ENCODE measurements at places on chromosomes 12 and 14.

GRCh38 chr12:52745554-52745953 is 31.6 kb downstream of the KRT76 start:
- no peak for DNase-seq

DNA sequence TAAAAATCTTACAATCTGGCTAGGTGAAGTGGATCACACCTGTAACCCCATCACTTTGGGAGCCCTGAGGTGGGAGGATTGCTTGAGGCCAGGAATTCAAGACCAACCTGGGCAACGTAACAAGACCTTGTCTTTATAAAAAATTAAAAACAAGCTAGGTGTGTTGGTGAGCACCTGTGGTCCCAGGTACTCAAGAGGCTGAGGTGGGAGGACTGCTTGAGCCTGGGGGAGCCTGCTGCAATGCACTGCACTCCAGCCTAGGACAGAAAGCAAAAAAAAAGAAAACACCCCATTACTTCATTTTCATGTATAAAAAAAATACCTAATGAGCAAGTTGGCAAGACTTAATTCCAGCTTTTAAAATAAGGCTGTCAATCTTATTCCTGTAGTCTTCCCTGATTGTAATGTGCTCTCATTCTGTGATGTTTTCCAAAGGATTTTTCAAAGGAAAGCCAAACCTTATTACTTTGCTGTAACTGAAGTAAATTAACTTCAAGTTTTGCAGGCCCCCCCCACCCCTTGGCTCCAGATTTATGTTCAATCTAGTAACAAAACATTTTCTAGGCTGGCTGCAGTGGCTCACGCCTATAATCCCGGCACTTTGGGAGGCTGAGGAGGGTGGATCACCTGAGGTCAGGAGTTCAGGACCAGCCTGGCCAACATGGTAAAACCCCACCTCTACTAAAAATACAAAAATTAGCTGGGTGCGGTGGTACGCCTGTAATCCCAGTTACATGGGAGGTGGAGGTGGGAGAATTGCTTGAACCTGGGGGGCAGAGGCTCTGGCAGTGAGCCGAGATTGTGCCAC is 3.3 kb upstream of the ZCCHC8 start:
- DNase-seq: no peak

DNA sequence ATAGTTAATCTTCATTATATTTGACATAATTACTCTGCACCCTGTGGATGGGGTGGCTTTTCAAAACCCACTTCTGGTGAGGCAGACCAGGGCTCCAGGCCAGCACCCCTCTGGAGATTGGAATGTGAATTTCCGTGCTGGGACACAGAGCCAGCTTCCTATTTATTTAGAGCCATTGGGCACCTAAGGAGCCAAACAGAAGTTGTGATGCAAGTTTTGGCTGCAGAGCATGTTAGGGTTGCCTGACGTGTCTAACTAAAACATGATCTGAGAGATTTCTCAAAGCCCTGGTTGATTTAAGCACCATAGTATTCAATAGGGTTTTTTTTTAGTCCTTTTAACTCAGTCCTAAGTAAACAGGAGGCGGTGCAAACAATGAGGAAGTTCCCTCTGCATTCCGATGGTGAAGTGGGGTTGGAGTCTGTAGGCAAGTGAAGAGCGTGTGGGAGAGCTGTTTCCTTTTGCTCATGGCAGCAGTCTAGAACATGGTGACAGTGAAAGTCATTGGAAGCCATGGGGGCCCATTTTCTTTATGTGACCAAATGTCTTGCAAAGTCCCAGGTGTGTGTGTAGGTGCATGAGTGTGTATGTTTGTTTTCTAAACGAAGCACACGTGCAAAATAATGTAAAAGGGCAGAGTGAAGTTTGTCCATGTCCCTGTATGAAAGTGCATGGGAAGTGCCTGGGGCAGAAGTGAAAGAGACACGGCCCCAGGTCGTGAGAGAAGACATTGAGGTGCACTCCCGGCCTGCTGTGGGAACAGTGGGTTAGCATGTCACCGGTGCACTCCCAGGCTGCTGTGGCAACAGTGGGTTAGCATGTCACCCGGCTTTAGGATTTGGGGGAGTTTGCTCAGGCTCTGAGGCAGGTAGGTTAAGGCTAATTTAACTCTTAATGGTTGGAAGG is 117.7 kb downstream of the PRKCH start:
- DNase-seq: no peak

GRCh38 chr12:761256-761655 is 8.9 kb downstream of the WNK1 start:
- no peak for DNase-seq

DNA sequence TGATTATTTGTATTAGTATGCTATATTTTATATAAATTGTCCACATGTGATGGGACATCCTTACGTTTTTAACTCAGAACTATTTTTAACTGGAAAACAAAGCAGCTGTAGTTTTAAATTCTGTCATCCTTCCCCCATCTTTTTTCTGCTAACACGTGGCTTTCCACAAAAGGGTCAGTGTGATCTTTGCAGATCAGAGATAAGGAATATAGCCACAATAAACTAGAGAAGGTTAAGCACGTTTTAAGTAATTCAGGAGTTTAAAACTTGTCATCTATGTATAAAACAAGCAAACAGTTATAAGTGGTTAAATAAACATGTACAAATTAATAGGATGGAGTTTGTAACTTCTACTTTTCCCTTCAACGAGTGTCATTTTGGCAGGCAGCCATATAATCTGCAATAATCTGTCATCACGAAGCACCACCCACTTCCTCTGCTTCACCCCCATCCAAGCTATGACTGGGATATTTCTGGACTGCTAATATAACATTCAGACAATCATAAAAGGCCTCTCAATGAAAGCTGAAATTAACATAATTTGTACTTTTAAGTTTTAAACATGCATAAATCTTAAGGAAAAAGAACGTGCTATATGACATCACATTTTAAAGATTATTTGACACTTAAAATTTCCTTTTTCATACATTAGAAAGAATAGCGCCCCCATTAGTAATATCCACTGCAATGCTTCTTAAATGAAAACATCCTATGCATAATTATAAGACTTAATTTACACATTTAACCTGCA is 15.3 kb downstream of the TAOK3 start:
- DNase-seq: no peak

DNA sequence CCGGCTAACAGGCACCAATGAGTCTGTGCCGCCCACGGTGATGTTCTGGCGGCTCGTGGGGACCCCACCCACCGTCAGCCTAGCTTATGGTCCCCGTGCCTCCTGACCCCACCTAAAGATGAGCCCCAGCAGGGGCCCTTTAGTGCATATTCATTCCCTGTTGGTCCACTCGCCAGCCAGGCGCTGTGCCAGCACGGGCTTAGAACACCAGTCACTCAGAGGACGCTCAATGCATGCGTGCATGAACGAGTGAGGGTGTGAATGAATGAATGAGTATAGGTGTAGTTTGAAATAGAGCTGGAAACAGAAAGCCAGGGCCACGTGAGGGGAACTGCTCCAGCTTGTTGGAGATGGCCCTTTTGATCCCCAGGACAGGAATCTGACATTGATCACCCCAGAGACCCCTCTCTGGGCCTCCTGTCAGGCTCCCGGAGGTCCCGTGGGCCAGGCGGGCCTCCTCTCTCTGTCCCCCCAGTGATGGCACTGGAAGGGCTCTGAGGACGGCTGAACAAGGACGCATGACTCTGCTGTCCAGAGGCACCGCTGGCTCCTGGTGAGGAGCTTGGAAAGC is 193.9 kb upstream of the C14orf180 start:
- no peak for DNase-seq

- no peak for DNase-seq
Measured at GRCh38 chr14:26377150-26377549, 220.7 kb downstream of the NOVA1 start.

- no peak for DNase-seq
Measured at GRCh38 chr12:89073027-89073398, 279.3 kb downstream of the DUSP6 start.

DNA sequence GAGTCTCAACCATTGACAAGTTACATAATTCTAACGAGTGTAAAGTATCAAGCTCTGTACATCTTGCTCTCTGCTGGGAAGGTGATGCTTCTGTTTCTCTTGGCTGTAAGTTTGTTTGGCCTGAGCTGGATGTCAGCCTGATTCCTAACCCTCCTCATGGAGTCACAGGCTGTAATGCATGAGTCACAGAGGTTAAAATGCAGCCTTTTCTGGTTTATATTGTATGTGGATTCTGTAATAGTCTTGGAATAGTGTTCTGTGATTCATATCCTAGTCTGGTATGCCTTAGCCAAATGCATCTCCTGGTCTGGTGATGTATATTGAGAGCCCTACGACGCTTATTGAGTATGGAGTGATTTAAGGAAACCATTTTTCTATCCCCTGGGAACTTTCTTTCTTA is 104.5 kb upstream of the FRMD6 start:
- DNase-seq: no peak

- DNase-seq: no peak
Measured at GRCh38 chr14:38248321-38249028, 7.4 kb downstream of the CLEC14A start.

- DNase-seq: peak; percentile 22
Measured at GRCh38 chr12:110670161-110670701, 18.7 kb downstream of the HVCN1 start.

GRCh38 chr12:3342051-3342450 is 149.0 kb upstream of the PRMT8 start:
- DNase-seq: no peak

DNA sequence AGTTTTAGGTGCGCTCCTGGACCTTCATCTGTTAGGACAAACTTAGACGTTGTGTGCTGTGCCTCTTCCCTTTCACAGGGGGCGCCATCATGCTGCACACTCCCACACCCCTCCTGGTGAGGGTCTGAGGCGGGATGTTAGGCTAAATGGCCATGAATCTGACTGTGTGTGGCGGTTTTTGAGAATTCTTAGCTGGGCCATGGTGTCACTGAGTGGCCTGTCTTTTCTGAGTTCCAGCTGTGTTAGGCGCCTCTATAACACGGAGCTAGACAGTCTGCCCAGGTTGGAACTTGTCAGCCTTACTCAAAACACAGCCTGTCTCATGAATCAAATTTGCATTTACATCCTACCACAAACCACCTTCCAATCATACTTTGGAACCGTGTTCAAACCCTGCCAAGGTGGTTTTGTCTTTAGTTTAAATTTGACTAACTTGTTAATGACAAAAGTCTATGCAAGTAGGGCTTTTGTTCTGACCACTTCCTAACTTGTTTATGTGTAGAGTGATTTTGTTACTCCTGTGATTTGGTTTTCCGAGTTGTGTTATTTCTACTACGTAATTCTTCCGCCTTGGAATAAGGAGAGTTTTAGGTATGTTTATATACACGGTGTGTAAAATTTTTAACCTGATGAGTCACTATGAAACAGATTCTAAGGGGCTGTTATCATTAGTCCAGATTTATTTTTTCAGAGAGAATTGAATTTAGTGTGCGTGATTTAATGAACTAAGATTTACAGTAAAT is 19.6 kb downstream of the ACVR1B start:
- DNase-seq: no peak

DNA sequence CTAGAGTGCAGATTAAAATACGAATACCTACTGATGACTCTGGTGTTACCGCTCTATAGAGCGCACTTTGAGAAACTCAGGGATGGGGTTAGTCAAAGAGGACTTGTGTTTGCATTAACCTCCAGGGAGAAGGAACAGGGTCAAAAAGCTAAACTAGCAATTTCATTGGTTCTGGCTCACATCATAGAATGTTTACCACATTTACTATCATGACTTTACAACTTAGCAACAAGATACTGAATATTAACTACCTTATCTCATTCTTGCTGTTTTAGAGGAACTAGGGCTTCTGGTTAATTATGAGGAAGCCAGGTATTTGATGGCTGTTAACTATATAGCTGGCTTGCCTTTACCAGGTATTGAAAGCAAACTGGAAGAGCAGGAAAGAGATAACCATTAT is 12.8 kb downstream of the LGALS3 start:
- no peak for DNase-seq

DNA sequence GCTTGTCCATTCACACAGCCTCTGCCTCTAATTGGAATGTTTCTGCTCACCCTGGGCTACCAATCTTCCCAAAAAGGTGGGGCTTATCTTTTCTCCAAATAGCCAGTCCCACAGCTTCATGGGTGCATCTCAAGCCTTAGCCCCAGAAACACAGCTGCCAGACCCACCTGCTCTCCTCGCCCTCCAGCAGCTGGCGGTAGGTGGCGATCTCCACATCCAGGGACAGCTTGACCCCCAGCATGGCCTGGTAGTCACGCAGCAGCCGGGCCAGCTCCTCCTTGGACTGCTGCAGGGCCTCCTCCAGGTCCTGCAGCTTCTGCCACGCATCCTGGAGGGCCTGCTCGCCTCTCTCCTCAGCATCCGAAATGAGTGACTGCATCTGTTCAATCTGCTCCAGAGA is 11.1 kb downstream of the KRT77 start:
- no peak for DNase-seq

DNA sequence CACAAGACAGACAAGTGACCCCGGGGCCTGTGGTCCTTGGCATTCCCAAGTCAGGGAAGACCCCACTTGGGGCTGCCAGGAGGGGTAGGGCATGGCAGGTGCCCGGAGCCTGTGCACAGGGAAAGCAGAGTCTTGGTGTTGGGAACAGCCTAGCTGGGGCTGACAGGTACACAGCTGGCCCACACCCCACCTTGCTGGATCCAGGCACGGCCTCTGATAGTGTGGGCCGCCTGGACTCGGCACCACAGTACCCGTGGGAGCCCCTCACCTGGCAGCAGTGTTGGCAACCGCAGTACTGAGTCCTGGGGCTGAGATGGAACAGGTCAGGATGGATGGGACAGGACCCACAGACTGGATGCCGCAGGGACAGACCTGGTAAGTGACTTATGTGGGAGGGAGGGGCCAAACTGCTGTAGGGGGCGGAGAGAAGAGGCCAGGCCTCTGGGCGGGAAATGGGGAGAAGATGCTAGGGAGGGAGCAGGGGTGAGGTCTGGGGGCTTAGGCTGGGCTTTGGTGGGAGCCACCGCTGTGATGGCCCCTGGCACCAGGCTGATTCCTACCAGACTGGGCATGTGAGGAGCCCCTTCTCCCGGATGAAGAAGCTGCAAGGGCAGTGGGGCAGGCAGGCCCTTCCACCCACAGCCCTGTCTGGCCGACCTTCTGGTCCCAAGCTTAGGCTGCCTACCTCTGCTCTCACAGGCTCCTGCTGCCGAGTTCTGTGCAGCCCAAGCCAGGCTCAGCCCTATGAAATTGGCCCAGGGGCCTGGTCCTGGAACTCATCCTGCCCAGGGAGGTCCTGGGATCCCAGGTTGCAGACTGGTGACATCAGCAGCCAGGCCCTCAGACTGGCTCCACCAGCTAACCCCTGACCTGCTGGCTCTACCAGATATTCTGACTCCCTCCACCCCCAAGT is at the start of gene TGM1:
TSS of gene TGM1 (minus strand) at position 357 of the 913 bp plus-strand sequence. CDS start 825 bp downstream, outside the sequence.
- no peak for DNase-seq

DNA sequence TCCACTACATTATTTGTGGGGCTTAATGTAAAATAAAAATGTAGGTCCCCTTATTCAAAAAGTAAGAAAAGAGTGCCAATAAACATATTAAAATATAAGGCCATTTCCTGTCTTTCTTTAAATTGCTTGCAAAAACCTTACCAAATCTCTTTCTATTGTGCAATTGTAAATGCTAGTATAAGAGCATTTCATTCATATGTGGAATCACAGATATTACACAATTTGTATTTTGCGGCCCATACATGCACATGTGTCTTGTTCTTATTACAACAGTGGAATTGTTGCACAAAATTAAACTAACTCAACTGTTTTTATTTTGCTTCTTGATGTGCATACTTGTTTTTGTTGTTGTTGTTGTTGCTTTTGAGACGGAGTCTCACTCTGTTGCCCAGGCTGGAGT is 20.1 kb upstream of the CRADD start:
- no peak for DNase-seq
